ENCODE measurements at places on chromosomes 16 and 17.
A peak's percentile ranks its signal among the peaks of the same experiment; 100 is the strongest.

DNA sequence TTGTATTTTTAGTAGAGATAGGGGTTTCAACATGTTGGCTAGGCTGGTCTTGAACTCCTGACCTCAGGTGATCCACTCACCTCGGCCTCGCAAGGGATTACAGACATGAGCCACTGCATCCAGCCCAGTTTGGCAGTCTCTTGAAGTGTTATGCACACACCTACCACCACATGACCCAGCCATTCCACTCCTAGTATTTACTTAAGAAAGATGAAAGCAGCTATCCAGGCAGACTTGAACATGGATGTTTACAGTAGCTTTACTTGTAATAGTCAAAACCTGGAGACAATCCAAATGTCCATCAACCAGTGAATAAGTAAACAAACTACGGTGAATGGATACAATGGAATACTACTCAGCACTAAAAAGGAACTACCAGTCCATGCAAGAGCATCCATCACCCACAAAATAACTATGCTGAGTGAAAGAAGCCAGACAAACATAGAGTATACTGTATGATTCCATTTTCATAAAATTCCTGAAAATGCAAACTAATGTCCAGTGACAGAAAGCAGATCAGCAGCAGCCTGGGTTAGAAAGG lies 37.8 kb upstream of the RASD1 start:
- no peak for DNase-seq

- DNase-seq, result no peak
Observed at GRCh38 chr17:29070308-29070707, 27.4 kb downstream of the PIPOX start.

GRCh38 chr16:88910284-88911135 lies 44.0 kb upstream of the PABPN1L start:
- no peak for DNase-seq

DNA sequence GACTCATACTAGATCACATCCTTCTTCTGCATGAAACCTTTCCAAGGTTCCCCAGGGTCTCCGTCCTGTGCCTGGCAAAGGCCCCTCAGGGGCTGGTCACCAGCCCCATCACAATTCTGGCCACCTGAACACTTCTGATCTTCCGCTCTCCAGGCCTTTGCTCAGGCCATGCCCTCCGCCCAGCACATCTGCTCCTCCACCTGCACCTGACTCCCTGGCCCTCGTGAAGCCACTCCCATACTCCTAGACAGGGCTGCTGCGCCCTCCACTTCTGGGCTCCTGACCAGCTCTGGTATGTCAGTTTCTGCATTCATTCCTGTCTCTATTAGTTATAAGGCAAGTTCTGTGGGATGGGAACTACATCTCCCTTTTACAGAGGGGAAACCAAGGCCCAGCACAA lies 1.9 kb upstream of the MYL11 start:
- no peak for DNase-seq

- no peak for DNase-seq
Observed at GRCh38 chr16:13672196-13672595, 247.8 kb upstream of the ERCC4 start.

- no peak for DNase-seq
Observed at GRCh38 chr16:1322407-1322806, 11.0 kb upstream of the BAIAP3 start.

DNA sequence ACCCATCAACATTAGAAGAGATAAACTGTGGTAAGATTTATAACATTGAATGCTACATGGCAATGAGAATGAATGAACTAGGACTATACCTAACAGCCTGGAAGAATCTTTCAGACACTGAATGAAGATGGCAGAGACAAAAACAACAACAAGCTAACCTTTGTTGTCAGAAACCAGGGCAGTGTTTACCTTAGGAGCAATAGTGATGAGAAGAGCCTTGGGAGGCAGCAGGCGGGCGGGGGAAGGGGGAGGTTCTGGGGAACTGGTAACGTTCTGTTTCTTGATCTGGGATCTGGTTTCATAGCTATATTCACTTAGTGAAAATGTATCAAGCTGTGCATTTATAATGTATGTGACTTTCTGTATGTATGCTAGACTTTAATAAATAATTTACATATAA lies 139.0 kb upstream of the TNRC6C start:
- no peak for DNase-seq

- DNase-seq, result peak; percentile 95
Observed at GRCh38 chr17:66275651-66276050, 26.8 kb upstream of the PRKCA start.

DNA sequence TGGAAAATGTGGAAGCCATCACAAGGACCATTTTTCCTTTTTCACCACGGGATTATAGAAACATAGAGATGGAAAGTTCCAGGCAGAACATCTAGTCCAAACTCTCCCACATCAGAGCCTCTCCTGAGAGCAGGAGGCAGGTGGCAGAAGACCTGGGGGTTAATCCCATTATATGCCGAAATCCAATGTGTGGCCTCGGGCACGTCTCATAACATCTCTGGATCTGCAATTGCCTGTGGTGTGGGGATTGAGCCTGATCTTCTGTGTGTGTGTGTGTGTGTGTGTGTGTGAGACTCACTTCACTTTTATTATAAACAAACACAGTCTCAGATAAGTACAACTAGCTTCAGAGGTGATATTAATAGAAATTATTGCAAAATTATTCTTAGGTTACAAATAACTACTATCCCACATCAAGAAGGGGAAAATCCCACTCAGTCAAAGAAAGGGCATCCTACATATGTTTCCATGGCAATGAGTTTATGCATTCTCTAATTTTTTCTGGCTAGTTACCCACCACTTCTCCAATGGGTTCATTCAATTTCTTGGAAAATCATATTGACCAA lies 199.1 kb downstream of the FOXL1 start:
- no peak for DNase-seq

- no peak for DNase-seq
Observed at GRCh38 chr17:1852327-1852726, 22.5 kb downstream of the RPA1 start.

- DNase-seq, result no peak
Observed at GRCh38 chr17:4492721-4493561, 5.7 kb upstream of the SPNS2 start.

- DNase-seq, result peak; percentile 52
Observed at GRCh38 chr17:4980644-4981216, 6.7 kb downstream of the CAMTA2 start.

GRCh38 chr16:51268237-51268636 lies 117.2 kb upstream of the SALL1 start:
- no peak for DNase-seq

- DNase-seq, result no peak
Observed at GRCh38 chr16:9965079-9965478, 217.1 kb downstream of the GRIN2A start.

DNA sequence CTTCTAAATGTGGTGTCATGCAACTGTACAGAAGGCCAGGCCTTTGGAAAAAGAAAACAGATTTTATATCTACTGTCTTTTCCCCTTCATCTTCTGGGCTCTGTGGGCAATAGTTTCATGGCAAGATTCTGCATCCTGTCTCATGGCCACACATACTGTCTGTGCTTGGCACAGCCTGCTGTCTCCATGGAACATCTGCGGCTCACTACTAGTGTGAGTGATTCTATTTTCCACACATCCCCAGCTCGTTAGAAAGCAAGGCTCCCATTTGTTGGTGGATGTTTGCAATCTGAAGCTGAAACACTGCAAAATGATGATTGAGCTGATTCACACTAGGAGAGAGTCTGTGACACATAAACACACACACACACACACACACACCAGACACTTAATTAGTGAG lies 32.4 kb downstream of the CACNG3 start:
- no peak for DNase-seq

GRCh38 chr17:79926142-79926604 lies 86.9 kb upstream of the CBX4 start:
- no peak for DNase-seq

DNA sequence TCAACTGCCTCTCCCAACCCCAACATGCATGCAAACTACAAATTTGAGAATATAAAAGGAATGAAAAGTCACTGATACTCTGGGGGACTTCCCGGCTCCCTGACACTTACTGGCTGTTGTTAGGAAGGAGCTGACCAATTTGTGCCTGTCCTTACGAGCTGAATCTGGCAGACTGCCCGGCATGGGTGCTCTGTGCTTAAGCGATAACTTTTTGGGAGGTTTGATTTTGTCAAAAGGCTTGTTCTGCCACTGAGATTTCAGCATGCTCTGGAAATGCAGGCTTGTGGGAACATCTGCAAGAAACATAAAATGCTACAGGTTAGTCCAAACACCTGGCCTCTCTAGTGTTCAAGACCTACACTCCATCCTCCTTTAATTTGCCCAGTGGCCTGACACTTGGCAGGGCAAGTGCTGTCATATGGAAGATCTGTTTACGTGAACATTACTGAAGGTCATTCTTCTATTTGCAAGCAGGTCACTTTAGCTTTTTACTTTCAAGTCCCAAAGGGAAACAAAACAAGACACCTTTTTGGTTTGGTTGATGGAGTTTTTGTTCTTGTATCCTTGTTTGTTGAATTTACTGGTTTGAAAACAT lies 40.6 kb downstream of the STH start:
- DNase-seq, result no peak

DNA sequence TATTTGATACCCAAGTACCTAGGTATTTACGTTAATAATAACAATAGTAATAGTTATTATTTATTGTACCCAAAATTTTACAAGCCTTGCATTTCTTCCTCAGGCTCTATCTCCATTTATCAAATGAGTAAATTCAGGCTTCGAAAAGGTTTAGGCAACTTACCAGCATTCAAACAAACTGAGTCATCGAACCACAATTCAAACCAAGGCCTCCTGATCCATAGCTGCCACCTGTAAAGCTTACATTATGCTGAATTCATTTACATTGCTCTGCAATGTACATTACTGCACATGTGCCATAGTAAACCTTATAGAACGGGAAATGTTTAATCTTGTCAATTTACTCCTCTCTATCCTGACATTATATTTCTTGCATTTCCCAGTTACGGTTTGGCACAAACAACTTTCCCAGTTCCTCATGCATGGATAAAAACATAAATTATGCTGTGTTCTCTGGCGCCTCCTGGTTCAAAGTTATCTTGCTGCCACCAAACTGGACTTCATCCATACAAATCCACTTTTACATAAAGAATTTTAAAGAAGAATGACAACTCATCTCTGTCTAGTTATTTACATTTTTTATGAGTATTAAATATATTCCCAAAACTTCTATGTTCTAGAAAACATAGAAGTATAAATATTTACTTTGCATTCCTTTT lies 360.6 kb upstream of the SOX9 start:
- DNase-seq, result peak; percentile 72

DNA sequence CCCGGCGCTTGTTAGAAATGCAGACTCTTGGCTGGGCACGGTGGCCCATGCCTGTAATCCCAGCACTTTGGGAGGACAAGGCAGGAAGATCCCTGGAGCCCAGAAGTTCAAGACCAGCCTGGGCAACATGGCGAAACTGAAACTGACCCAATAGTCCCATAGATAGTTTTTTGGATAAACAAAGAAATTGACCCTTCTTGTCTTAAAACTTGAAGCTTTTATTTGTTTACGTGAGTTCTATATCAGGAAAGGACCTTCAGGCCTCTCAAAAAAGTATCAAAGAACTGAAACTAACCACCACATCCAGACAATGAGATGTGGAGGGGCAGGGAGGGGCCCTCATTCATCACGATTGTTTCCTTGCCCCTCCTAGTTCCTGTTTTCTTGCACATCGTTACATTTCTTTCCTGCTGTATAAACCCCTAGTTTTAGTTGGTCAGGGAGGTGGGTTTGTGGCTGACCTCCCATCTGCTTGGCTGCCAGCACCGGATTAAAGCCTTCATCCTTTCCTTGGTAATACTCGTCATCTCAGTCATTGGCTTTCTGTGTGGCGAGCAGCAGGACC lies 29.9 kb upstream of the PRM1 start:
- DNase-seq, result peak; percentile 9

- no peak for DNase-seq
Observed at GRCh38 chr16:57089406-57089805, 3.0 kb upstream of the CPNE2 start.

- no peak for DNase-seq
Observed at GRCh38 chr16:49593424-49594040, 219.9 kb downstream of the C16orf78 start.

GRCh38 chr17:13197586-13197985 lies 179.8 kb upstream of the ELAC2 start:
- no peak for DNase-seq

DNA sequence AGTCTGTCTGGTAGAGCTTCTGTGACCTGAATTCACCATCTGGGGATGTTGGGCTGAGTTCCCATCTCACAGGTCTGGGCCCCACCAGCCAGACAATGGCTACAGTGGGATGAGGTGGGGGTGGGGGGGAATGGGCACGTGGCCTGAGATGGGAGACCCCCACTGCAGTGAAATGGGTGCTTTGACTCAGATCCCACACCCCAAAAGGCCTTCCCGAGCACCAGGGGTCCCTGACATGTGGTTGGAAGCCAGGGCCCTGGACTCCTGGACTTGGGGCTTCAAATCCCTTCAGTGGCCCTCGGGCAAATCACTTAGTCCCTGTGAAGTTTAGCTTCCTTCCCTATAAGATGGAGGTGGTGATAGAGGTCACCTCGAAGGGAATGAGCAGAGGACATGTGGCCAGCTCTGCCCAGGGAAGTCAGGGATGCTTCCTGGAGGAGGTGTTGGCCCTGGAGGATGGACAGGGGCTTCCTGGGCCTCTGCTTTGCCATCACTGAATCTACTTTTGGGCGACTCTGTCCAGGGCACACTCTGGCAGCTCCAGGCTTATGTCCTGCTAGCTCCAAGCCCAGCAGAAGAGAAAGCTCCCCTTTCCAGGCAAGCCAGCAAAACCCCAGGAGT lies 218.1 kb downstream of the KATNIP start:
- no peak for DNase-seq

DNA sequence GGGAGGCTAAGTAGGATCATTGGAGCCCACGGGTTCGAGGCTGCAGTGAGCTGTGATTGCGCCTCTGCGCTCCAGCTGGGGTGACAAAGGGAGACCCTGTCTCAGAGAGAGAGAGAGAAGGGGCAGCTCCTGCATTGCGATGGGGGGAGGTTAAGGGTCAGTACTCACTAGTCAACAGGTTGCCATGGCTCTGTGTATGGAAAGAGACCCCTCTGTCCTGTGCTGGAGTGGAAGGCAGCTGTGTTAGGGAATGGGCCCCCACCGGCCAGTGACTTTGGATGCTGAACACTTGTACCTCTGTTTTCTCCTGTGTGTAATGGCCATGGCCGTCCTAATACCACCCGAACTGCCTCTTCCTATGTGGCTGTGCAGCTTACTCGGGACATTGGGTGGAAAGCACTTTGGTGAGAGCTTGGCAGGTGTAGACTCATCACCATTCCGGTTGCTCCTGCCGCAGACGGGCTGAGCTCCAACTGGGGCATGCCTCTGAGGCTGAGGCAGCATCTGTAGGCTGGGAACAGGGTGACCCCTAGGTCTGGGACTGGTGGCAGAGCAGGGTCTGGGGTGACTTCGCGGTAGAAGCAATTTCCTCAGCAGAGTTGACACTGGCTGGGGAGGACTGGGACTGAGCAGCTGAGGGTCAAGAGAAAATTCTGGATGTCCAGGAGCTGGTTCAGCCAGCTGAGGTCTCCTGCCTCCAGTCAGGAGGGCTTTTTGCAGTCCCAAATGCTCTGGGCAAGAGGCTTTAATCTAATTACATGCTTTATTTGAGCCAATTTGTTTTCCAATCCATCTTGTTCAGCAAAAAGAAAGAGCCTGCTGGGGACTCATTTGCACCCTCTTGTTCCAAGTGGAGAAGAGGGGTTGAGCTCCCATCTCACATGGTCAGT lies 184.5 kb downstream of the NTN1 start:
- no peak for DNase-seq

GRCh38 chr17:79406316-79406715 lies 204.5 kb downstream of the RBFOX3 start:
- DNase-seq, result no peak

All from astrocyte of the spinal cord (primary cell).